ENCODE measurements at places on chromosomes 11 and 22.

DNA sequence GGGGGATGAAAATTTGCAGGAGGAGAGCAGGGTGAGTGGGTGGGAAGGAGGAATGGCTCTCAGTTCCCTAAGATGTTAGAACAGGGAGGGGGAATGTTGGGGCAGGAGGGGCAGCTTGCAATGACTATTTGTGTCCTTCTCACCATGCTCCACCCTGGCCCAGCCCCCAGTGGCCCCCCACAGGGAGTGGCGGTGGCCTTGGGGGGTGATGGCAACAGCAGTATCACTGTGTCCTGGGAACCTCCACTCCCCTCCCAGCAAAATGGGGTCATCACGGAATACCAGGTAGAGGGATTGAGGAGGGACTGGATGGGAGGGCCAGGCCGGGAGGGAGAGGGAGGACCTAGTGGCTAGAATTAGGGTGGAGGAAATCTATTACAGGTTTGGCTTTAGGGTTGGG is 10.2 kb downstream of the ROBO3 start:
- DNase-seq, result no peak

DNA sequence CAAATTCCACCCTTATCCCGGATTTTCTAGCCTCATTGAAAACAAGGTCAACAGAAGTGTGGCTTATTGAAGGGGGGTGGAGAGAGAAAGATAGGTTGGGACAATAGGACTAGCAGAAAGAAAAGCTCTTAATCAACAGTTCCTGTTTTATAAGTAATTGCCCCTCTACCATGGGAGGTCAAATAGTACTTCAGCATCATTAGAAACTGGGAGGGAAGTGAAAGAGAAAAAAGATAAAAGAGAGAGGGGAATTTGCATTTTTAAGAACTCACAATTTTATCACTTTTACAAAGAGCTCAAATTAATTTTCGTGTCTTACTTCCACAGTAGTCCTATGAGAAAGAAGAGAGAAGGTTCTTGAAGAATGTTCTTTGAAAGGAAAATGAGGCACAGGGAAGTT is 89.2 kb downstream of the AMOTL1 start:
- no peak for DNase-seq

- no peak for DNase-seq
Observed at GRCh38 chr22:39913321-39913720, 12.4 kb downstream of the GRAP2 start.

DNA sequence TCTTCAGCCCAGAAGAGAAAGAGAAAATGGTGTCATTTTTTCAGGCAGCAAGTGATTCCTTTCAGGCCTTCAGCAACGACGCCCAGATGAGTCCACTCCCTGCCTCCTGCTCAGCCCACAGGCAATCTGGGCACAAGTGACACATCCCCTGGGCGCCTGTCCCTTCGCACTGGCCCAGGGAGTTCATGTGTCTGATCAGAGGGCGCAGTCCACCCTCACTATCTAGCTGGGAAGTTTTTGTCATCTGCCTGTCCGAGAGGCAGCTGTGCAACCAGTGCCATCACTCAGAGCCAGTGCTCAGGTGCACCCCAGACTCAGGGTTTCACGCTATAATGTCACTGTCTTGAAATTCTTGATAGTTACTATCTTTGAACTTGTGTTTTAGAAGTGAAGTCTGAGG is 1.4 kb upstream of the KCNQ1OT1 start:
- peak; percentile 18 for DNase-seq

DNA sequence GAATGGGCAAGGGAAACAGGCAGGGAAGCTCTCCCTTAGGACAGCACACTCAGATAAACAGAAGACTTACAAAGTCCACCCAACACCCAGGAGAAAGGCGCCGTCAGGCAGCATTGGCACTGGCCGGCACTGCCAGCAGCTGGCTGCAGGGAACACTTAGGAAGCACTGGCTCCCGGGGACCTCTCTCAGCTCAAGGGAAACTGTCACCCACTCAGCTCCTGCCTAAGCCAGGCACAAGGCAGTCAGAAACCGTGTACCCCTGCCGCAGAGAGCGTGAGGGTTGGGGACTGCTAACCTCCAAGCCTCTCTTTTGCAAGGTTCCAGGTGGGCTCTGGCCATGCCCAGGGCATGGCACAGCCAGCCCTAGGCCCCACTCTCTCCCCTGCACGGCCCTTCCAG is 64.7 kb downstream of the DGCR2 start:
- DNase-seq, result no peak

DNA sequence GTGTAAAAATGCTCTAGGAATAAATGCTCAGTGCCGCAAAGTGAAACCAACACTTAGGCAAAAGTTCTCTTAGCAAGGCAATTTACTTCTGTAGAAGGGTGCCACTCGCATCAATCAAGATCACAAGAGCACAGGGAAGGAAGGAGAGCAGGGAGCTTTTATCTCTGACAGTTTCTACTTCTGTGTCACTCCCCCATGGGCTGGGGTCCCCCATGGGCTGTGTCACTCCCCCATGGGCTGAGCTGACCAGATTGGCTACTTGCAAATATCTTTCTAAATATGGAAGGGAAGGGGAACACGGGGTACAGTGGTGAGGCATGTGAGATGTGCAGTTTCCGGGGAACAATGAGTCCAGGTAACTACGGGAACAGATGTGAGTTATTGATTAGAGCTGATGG is 397 bp downstream of the OR52N2 start:
- no peak for DNase-seq

DNA sequence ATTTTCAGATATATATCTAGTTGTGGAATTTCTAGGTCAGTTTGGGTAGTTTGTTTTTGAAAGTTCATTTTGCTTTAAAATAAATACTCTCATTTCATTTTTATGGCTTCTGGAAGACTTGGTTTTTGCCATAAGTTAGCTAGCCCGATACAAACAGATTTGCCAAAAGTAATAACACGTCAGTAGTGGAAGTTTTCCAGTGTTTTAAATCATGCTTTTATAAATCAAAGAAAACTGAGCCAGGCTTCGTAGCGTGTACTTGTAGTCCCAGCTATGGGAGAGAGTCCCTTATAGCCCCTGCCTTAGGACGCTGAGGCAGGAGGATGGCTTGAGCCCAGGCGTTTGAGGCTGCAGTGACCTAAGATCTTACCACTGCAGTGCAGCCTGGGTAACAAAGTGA is 21.7 kb upstream of the MICALL1 start:
- no peak for DNase-seq

DNA sequence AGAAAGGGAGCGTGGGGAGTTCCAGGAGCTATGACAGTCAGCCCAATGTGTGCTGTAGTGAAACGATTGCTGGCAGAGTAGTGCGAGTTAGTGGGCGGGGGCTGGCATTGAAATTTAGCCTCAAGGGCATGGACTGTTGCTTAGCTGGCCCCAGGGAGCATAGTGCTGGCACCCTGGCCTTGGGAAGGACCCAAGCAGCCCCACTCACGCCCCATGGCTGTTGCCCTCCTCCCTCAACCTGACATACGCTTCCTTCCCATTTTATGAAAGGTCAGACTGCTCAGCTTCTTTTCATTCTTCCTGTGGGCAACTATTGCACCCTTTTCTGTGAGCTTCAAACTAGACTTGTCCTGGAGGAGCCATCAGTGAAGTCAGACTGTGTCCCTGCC is 52.0 kb upstream of the SUSD2 start:
- DNase-seq, result no peak

- peak; percentile 53 for DNase-seq
Observed at GRCh38 chr22:19719050-19719482, 4.3 kb upstream of the GP1BB start.

- peak; percentile 23 for DNase-seq
Observed at GRCh38 chr11:100831929-100832494, 144.9 kb downstream of the ARHGAP42 start.

- peak; percentile 23 for DNase-seq
Observed at GRCh38 chr22:46030231-46030880, 53.4 kb upstream of the WNT7B start.

DNA sequence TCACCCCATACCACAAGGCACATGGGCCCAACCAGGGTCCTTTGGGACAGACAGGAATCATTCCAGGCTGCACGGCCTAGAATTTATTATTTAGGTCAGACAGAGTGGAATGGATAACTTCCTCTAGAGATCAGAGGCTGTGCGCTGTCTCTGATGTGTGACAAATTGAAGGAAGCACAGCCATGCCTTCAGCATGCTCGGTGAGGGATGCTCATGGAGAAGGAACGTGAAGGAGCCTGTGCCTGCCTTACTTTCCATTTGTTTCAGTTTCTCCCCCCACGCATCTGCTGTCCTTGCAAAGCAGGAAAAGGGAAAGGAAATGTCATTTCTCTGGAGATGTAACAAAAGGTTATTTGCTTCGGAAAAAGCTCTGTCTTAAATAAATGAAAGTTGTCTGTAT is 644.1 kb downstream of the OPCML start:
- no peak for DNase-seq

DNA sequence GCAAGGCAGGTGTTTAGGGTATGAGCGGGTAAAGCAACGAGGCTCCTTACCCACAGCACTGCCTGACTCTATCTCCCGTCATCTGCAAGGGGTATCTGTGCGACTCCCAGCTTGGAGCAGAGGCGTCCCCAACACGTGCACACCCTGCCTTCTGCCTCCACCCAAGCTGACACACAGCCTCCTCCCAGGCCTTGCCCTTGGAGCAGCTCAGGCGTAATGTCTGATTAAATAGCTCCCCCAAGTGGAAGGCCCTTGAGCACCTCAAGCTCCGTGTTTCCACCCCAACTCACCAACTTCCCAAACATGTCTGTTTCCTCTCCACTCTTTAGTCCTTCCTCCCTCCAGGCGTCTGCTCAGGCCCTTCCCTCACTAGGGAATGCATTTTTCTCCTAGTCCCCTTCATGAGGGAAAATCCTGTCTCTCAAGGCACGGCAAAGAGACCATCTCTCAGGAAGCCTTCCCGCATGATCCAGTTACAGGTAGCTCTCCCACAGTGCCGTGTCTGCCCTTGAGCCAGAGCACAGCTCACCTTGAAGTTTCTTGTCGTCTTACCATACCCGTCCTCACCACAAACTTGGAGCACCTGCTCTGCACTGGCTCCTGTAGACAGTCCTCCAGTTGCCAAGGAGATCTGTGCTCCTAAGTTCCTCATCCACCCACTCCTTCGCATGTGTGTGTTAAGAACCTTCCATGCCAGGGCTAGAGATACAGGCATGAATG is 15.8 kb downstream of the CYB5R2 start:
- DNase-seq, result peak; percentile 68

Measured in left cardiac atrium (tissue), 4 donors.